Uterine smooth muscle cell (primary cell): ENCODE measurements at places on chromosomes 6 and 20. TPM values are rescaled to one million over a fixed set of nuclear protein-coding genes. Genes with fewer than 3 reads are reported as not detected.

Gene NNAT
- total RNA-seq = 1.2 and 1.8 TPM in 2 replicates

Gene TNFRSF6B
- 57.4 and 110 TPM in 2 replicates for total RNA-seq

Gene SLC29A1
- total RNA-seq = 11.4 and 15.1 TPM in 2 replicates

Gene OPRM1
- not detected in 2 replicates for total RNA-seq

Gene KCNQ2
- not detected in 2 replicates for total RNA-seq

Gene C20orf144
- under 0.01 and 0.11 TPM in 2 replicates for total RNA-seq

Gene CTNNBL1
- total RNA-seq = 34.4 and 41.4 TPM in 2 replicates

Gene TBC1D20
- 36.1 and 51.9 TPM in 2 replicates for total RNA-seq

Gene FABP7
- total RNA-seq = not detected in 2 replicates

Gene ZNF311
- total RNA-seq = 1.7 and 2.9 TPM in 2 replicates

Gene CLDN20
- not detected in 2 replicates for total RNA-seq

Gene POU5F1
- total RNA-seq = not detected in 2 replicates

Gene REM1
- not detected in 2 replicates for total RNA-seq

Gene MPIG6B
- total RNA-seq = not detected in 2 replicates

Gene ID4
- 15.8 and 18.6 TPM in 2 replicates for total RNA-seq

Gene RALGAPB
- total RNA-seq = 28.3 and 32.7 TPM in 2 replicates

Gene BTN1A1
- not detected in 2 replicates for total RNA-seq

Gene DNAJC5
- total RNA-seq = 55.2 and 60.0 TPM in 2 replicates

Gene RIPOR3
- total RNA-seq = 12.7 and 15.6 TPM in 2 replicates

Gene INSM1
- not detected in 2 replicates for total RNA-seq

Gene CST1
- 0.22 and 6.9 TPM in 2 replicates for total RNA-seq

Gene RAMACL
- total RNA-seq = 2.1 and 2.3 TPM in 2 replicates

Gene HLA-DQB1
- not detected in 2 replicates for total RNA-seq

Gene ITPR3
- total RNA-seq = 55.4 and 86.4 TPM in 2 replicates

Gene CEP162
- 11.0 and 11.5 TPM in 2 replicates for total RNA-seq

Gene EPPIN
- not detected in 2 replicates for total RNA-seq

Gene FAM184A
- total RNA-seq = 1.00 and 1.1 TPM in 2 replicates

Gene RAB44
- under 0.01 TPM in 1 of 2 replicates, not detected in the other for total RNA-seq

Gene PRICKLE4
- total RNA-seq = 0.66 TPM in 1 of 2 replicates, not detected in the other

Gene DUSP15
- total RNA-seq = not detected in 2 replicates

Gene MEI4
- not detected in 2 replicates for total RNA-seq

Gene BTNL2
- total RNA-seq = not detected in 2 replicates

Gene HLA-DMB
- total RNA-seq = under 0.01 TPM in 1 of 2 replicates, not detected in the other

Gene ZNF831
- total RNA-seq = not detected in 2 replicates

Gene RIPPLY2
- total RNA-seq = under 0.01 and 0.87 TPM in 2 replicates

Gene OTOR
- not detected in 2 replicates for total RNA-seq

Gene SH3BGRL2
- total RNA-seq = 4.4 and 6.7 TPM in 2 replicates

Gene NRSN1
- not detected in 2 replicates for total RNA-seq

Gene CDSN
- total RNA-seq = not detected in 2 replicates

Gene RUNX2
- total RNA-seq = 1.7 and 3.2 TPM in 2 replicates

Gene MLN
- total RNA-seq = not detected in 2 replicates

Gene TMEM244
- 0.66 TPM in 1 of 2 replicates, not detected in the other for total RNA-seq

Gene STMN3
- 18.9 and 43.9 TPM in 2 replicates for total RNA-seq
